SK-N-MC (cell line): ENCODE measurements at places on chromosomes 1 and 21.

GRCh38 chr1:228364706-228365213, 41.9 kb downstream of the TRIM11 start:
- DNase-seq = no peak

GRCh38 chr1:62117018-62117750, 77.5 kb upstream of the L1TD1 start:
- DNase-seq = peak; percentile 12

DNA sequence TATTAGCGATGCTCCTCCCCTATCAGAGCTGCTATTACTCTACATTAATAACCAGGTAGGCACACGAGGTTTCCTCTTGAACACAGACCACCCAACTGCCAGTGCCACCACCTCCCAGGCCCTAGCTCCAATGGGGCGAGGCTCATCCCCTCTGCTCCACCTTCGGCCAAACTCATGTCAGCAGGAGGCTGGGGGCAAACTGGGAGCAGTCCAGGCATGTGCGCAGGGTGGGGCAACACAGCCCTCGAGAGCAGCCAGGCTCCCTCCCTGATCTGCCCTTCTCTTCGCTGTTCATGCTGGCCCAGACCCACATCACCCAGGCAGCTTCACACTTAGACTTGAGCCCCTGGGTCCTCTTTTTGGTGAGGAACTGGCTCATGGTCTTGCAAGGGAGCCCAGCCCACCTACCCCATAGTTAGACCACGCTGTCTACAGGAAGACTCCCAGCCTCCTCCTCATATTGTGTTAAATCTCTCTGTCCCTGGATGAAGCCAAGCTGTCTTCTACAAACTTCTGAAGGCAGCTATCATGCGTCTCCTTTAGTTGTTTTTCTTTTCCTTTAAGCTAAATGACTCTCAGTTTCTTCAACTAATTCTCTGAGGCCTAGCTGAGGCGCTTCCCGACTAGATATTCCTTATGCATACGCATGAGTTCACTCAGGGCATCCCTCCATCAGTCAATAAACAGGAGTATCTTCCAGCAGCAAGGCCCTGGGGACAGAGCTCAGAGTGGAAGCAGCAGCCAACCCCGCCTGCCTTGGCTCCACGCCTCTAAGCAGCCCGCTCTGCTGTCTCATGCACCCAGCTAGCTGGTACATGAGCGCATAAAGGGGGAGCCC, 12.0 kb downstream of the TMEM9 start:
- no peak for DNase-seq

DNA sequence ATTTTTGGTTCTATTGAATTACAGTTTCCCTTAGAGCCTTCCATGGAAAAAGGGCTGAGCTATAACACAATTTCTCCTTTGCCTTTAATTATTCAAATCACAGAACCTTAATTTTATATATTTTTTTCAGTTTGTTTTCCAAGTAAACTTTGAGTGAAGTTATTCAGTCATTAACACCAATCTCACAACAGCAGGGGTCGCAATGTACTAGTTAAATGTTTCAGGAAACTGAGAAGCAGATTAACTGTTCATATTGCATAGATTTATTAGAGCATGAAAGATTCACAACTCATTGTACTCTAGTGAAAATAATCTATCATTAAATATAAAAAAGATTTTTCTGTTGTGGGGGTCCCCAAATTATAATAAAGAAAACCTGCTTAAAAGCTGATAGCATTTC, 64.1 kb downstream of the KIFAP3 start:
- DNase-seq = no peak

- DNase-seq = no peak
Measured at GRCh38 chr1:61926597-61926996, 184.3 kb downstream of the PATJ start.

GRCh38 chr1:198935306-198935921, 296.6 kb downstream of the PTPRC start:
- DNase-seq = peak; percentile 83

- DNase-seq = no peak
Measured at GRCh38 chr1:54851936-54852524, 35.0 kb downstream of the DHCR24 start.

GRCh38 chr1:26788836-26789611, 1.3 kb downstream of the PIGV start:
- peak; percentile 62 for DNase-seq

DNA sequence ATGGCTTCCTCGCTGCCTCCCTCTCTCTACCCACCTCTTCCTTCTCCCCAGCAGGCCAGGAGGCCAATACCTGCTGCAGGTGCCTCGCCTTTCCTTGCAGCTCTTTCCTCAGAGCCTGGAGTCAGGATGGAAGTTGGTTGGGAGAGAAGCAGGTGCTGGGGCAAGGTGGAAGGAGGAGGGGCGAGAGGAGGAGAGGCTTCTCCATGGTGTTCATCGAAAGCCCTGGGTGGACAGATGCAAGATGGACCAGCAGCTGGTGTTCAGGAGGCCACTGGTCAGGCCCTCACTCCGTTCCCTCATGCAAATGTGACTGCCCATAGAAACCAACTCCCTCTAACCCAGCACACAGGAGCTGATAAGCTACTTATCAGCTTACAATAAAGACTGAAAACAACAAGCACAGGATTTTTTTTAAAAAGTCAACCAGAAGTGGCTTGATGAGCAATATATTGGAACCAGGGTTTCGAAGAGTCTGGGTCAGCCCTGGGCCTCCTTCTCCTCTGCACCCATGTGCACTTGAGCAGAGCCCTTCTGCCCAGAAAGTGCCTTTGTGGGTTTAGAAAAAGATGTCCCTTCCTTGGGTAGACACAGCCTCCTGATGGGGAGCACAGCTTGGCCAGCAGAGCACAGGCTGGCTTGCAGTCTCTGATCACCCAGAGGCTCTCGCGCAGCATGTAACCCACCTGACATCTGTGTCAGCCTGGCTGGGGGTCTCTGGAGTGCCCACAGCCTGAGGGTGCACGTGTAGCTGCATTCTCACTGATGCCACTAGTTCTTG, 16.6 kb upstream of the GSTM4 start:
- DNase-seq = no peak

- no peak for DNase-seq
Measured at GRCh38 chr1:92259350-92259749, 39.4 kb downstream of the GLMN start.

- DNase-seq = no peak
Measured at GRCh38 chr1:18778437-18778836, 81.0 kb downstream of the TAS1R2 start.

- no peak for DNase-seq
Measured at GRCh38 chr1:221644145-221644448, 97.8 kb downstream of the DUSP10 start.

GRCh38 chr1:36384542-36385409, 948 bp downstream of the STK40 start:
- no peak for DNase-seq

- peak; percentile 83 for DNase-seq
Measured at GRCh38 chr1:192702212-192702902, 66.4 kb downstream of the RGS13 start.

- no peak for DNase-seq
Measured at GRCh38 chr21:25942135-25942534, 207.4 kb downstream of the GABPA start.

GRCh38 chr1:232405781-232406180, 224.2 kb downstream of the SIPA1L2 start:
- no peak for DNase-seq

DNA sequence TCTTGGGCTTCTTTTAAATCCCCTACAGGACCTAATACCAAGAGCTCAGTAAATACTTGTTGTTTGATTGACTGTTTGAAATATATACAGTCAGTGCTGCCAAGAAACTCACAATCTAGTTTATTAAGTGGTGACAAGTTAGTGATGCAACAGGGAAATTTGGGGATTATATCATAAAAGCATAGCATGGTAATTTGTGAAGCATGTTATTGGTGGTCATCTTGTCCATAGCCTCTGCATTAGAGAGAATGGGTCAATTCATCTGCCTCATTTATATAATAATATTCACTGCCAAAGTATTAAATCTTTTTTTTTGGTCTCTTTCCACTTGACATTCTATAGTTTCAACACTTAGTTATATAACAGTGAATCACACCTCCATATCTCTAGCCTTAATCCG, 138.2 kb upstream of the SPAG17 start:
- DNase-seq = no peak

DNA sequence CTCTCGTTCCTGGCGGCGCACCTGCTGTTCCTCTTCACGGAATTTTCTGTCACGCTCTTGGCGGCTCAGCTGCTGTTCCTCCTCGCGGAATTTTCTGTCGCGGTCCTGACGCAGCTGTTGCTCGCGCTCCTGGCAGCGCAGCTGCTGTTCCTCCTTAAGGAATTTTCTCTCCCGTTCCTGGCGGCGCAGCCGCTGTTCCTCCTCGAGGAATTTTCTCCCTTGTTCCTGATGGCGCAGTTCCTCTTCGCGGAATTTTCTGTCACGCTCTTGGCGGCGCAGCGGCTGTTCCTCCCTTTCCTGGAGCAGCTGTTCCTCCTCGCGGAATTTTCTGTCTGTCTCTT, 6.4 kb downstream of the TCHH start:
- DNase-seq = no peak

GRCh38 chr1:27402349-27402754, 9.9 kb downstream of the GPR3 start:
- no peak for DNase-seq

DNA sequence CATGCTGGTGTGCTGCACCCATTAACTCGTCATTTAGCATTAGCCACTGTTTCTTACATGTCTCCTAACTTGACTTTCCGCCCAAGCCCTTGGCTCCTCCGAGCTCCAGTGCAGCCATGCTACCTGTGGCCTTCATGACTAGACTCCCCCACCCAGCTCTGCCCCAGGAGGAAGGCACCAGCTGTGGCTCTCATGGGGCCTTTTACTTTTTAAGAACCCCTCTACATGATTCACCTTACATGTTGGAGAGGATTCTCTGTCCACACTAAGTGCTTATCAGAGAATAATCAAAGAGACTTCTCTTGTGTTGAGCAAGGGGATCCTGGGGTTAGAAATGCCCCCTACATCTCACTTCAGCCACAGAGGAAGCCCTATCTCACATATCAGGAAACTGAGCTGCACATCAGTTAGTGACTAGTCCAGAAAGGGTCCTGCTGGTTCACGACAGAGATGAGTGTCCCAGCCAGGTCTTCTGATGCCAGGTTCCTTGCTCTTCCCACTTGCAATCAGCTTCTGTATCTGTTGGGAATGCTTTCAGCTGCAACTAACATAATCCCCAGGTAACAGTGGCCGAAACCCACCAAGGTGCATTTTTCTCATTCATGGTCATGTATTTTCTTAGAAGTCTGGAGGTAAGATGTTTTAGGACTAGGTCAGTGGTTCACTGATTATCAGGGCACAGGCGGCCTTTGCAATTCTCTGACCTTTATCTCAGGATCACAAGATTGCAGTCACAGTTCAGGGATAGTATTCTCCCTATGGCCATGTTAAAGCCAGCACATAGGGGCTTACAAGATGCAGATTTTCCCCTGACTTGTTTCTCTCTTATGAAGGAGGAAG, 45.9 kb downstream of the KLHDC7A start:
- no peak for DNase-seq

GRCh38 chr1:175725684-175726083, 17.7 kb downstream of the TNR start:
- peak; percentile 30 for DNase-seq

- DNase-seq = no peak
Measured at GRCh38 chr1:71093938-71094337, 13.1 kb upstream of the ZRANB2 start.

DNA sequence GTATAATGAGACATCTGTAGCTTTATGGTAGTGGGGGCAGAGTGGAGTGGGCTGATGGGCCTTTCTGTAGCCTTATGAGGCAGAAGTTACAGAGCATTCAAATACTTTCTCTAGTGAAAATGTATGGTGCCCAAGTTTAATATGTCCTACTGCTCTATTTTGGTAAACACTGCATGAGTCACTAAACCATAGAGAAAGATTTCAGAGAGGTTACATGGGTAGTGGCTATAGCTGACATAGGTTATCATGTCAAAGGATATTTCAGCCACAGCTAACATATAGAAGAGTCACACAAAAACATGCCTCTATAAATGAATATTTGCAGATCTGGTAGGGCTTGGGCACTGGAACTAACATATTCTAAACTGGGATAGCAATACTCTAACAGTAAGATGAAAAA, 212.4 kb upstream of the USP25 start:
- no peak for DNase-seq

DNA sequence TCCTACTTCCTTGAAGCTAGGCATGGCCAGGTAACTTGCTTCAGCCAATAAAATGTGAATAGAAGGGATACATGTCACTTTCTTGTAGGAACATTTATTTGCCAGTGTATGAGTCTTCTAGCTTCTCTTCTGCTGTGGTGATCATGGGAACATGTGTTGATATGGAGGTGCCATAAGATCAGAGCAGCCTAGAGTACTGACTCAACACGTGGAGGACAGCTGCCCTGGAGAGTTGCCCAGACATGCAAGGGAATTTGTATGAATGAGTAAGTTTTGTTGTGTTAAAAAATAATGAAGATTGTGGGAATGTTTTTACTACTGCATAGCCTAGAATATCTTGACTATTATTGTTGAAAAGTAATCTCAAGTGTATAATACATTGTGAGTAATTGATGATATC, 502.3 kb downstream of the NUF2 start:
- DNase-seq = no peak

GRCh38 chr1:54708385-54708784, 7.3 kb upstream of the TTC4 start:
- no peak for DNase-seq
